Stomach (tissue), 19 donors: ENCODE measurements at places on chromosomes 13 and 19. TPM values are rescaled to one million over a fixed set of nuclear protein-coding genes. Genes with fewer than 3 reads are reported as not detected.

- no peak within 1 kb of the TSS for H3K4me3 ChIP-seq
- no peak for DNase-seq
- no peaks in the 10 kb centered on the region for H3K36me3 ChIP-seq
- no peak within 1 kb of the TSS for H3K27ac ChIP-seq
- peaks cover 11% of the 10 kb centered on the region for H3K4me1 ChIP-seq
Observed at GRCh38 chr19:50365434-50366306, at the start of gene NAPSA. Gene NAPSA, minus strand, starts transcription at chr19:50365639. Its CDS starts 18 bp downstream, at chr19:50365621.

DNA sequence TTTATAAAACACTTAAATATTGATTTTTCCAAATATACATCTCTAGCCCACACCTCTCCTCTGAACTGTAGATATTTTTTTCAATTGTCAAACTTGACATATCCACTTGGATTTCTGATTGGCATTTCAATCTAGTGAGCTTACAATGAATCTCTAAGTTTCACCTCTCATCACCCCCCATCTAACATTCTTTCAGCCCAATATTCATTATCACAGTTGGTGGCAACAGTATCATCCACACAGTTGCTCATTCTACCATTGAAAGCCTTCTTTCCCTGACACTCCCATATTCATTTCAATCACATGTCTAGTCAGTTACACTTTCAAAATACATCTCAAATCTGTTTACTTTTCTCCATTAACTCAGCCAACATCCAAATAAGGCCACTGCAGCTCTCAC is 385.2 kb downstream of the PCDH20 start:
- H3K27ac ChIP-seq: no peak overlapping the region
- DNase-seq: no peak
- H3K4me3 ChIP-seq: no peak overlapping the region
- no peaks in the 10 kb centered on the region for H3K4me1 ChIP-seq

GRCh38 chr13:58597552-58597951 is 966.0 kb downstream of the PCDH17 start:
- DNase-seq: no peak
- no peaks in the 10 kb centered on the region for H3K27me3 ChIP-seq
- H3K4me3 ChIP-seq: no peak overlapping the region
- no peaks in the 10 kb centered on the region for H3K4me1 ChIP-seq
- H3K27ac ChIP-seq: no peak overlapping the region
- no peaks in the 10 kb centered on the region for H3K36me3 ChIP-seq

DNA sequence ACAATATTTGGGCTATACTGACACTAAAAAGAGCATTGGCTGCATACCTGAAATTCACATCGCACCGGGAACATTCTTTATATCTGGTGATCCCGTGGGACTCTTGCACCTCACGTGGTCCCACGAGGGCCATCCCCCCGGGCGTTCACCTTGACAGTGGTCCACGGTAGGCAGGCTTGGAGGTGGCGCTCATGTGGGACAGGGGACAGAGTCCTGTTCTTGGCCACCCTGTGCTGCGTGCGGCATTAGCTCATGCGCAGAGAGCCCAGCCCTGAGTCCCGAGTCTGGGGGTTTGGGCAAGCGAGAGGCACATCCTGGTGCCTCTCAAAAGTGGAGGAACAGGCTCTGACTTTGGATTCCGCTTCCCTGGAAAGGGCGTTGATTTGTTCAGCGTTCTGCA is 7.5 kb downstream of the GAMT start:
- H3K4me1 ChIP-seq: peaks cover 23% of the 10 kb centered on the region
- no peak overlapping the region for H3K27ac ChIP-seq
- H3K36me3 ChIP-seq: peaks cover 60% of the 10 kb centered on the region
- DNase-seq: no peak

DNA sequence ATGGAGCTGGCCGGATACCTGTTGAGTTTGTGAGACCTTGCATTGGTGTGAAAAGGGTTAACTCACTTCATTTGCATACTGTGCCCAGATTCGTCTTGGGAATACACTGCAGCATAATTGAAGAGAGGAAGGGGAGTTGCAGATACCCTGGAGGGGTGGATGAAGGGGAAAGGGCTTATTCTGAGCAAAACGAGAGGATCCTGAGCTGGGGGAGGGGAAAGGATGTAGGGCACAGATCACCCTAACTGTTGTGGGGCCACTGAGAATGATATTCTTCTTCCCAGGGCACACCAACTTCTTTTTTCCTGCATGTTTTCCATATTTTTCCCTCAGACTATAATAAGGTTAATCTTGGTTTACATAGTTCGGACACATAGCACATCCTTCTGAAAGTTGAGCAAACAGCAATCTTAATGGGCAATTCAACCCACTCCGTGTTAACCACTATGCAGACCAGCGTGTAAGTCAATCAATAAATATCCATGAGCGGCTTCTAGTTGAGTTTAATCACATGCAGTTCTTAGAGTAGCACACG is 11.7 kb upstream of the PTPRS start:
- peaks cover 18% of the 10 kb centered on the region for H3K27me3 ChIP-seq
- H3K4me3 ChIP-seq: no peak overlapping the region
- DNase-seq: no peak
- H3K4me1 ChIP-seq: no peaks in the 10 kb centered on the region
- no peak overlapping the region for H3K27ac ChIP-seq

GRCh38 chr13:95793781-95794180 is 116.8 kb downstream of the DNAJC3 start:
- no peak overlapping the region for H3K4me3 ChIP-seq
- H3K36me3 ChIP-seq: peaks cover 20% of the 10 kb centered on the region
- H3K27ac ChIP-seq: no peak overlapping the region
- H3K27me3 ChIP-seq: no peaks in the 10 kb centered on the region
- no peak for DNase-seq
- no peaks in the 10 kb centered on the region for H3K4me1 ChIP-seq

The DMKN gene
- total RNA-seq: not detected
